ENCODE measurements at places on chromosomes 6 and 20.

- no peak for DNase-seq
Observed at GRCh38 chr20:41877911-41878310, 259.7 kb upstream of the CHD6 start.

DNA sequence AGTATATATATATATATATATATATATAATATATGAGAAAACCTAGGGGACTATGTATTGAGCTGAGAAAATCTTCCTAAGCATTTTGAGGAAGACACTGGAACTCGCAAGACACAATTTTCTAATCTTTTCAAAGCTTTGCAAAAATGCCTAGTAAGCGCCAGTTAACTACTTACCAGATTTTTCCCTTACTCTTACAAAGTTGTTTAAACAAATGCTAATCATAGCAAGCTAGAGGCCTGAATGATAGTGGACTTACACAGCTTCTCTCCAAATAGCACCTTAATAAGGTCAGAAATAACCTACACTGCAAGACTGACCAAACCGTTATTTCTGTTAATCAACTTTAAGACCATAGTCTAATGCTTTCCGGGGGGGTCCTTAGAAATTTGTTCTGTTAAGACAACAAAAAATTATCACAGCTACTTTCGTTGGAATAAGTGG lies 56.1 kb upstream of the HFE start:
- DNase-seq, result peak; percentile 83

DNA sequence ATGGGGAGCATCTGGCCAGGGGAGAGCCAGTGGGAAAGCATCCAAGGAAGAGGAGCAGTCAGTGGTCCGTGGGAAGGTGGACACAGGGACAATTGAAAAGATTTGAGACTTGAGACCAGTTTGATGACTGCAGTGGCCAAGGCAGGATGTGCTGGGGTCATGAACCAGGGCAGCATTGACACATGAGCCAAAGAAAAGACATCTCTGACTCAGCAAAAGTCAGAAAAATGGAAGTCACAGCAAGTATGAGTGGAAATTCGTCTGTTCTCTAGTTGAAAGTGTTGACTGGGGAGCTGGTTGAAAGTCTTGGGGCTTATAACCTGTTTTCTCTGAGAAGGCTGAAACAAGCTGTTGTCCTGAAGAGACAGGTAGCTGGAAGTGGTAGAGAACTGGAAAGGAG lies 31.3 kb downstream of the RAB22A start:
- peak; percentile 16 for DNase-seq

DNA sequence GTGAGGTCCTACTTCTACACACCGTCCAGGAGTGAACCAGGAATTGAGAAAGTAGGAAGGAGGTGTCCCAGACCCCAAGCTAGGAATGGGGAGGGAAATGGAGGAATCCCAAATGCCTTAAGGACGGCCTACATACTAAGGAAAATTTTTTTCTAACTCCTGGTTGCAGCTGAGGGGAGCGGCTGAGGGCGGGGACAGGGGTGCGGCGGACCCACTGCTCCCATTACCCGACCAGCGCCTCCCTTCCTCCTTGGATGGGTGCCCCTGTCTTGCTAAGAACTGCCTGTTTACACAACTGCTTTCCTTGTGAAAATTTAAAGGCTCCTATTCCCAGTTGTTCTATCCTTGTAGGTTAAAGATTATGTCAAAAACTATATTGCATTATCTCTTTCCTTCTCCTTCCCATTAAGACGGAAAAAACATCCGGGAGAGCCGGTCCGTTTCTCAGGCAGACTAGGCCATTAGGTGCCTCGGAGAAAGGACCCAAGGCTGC lies 699 bp upstream of the HSPA1B start:
- peak; percentile 51 for DNase-seq

DNA sequence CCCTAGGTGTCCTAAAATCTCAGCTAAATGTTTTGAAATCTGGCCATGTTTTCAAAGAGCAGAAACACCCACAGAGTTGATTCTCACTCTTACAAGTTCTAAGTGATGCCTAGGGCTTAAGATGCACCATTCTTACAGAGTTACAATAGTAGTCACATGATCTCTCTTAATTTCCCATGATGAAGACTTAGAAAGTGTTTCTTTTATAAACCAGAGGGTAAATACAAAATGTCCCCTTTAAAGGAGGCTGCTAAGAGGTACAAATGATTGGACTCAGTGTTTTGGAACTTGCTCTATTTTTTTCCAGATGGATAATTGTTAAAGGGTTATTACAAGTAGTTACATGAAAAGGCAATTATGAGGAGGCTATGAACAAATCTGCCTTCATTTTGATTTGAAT lies 244.6 kb downstream of the GRM1 start:
- no peak for DNase-seq

DNA sequence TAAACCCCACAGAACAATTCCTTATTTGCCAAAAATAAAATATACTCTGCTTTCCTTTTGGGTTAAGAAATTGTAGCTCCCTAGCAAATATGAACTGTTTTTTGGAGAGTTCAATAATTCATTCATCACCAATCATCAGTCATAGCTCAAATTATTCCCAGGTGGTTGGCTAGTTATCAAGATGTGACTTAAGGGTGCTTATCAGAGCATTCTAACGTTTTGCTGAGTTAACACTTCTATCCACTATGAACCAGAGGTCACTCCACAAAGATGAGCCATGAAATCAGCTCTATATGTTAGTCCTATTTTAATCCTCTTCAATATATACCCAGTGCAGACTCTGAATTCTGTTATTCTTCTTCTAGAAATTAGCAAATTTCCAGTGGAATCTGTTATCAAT lies 379.1 kb downstream of the TENT5A start:
- DNase-seq, result no peak

DNA sequence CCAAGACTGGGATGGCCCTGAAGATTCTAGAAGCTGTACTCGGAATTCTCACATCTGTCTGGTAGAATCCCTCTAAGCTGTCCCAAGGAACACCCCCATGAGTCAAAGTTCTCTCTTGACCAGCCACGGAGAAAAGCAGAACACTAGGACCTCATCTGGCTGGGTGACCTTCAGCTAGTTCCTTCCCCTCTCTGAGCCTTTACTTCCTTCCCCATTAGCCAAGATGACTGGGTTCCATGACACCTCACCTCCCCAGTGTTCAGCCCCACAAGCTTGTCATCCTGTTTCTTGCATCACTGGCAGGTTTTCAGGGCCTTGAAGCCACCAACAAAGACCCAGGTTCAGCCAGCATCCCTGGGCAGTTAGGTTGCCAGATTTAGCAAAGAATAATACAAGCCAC lies 47.8 kb downstream of the MAFB start:
- no peak for DNase-seq

DNA sequence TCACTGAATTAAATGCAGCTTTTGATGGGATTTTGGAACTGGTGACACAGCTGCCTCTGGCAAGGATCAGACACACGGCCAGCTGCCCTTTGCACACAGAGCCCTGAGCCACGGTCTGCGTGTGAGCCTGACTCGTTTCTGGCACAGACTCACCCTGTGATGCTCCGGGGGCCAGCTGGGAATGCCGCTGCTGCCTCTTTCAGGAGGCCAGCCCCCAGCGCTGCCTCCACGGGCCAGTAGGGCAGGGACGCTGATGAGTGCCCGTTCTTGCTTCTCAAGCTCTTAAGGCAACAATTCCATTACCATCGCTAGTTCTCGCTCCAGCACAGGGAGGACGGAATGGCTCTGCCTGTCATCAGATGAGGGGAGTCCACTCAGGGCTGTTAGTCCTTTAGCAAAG lies 61.6 kb downstream of the IRF4 start:
- DNase-seq, result no peak

Data from SW 1271 (cell line).